ENCODE measurements at places on chromosomes 11 and 22. TPM values are rescaled to one million over a fixed set of nuclear protein-coding genes. Genes with fewer than 3 reads are reported as not detected.

DNA sequence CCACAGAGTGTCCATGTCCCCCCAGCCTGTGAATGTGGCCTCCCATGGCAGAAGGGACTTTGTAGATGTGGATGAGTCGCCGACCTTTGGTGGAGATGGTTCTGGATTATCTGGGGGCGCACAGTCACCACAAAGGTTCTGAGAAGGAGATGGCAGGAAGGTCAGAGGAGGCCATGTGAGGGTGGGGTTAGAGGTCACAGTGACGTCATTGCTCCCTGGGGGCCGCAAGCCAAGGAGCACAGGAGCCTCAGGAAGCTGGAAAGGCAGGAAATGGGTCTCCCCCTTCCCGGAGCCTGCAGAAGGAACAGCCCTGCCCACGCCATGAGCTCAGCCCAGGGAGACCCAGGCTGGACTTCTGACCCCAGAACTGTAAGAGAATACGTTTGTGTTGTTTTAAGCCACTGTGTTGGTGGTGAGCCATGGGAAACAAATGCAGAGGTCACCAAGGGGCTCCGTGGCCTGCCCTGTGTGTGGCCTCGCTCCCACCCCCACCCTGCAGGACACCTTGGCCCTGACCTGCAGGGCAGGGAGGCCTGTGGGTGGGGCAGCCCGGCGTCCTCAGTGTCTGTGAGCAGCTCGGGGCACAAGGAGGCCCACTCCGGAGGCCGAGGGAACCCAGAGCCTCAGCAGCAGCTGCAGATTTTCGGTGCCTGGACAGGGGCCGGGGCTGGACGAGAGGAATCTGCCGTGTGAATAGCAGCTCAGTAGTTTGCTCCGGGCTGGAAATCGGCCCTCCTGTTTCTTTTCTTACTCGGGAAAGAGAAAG is 32.1 kb downstream of the GRAMD4 start:
- peak overlapping the region; percentile 55 for H3K27ac ChIP-seq
- H3K4me1 ChIP-seq, result peaks cover 9% of the 10 kb centered on the region
- H3K4me3 ChIP-seq, result no peak overlapping the region

DNA sequence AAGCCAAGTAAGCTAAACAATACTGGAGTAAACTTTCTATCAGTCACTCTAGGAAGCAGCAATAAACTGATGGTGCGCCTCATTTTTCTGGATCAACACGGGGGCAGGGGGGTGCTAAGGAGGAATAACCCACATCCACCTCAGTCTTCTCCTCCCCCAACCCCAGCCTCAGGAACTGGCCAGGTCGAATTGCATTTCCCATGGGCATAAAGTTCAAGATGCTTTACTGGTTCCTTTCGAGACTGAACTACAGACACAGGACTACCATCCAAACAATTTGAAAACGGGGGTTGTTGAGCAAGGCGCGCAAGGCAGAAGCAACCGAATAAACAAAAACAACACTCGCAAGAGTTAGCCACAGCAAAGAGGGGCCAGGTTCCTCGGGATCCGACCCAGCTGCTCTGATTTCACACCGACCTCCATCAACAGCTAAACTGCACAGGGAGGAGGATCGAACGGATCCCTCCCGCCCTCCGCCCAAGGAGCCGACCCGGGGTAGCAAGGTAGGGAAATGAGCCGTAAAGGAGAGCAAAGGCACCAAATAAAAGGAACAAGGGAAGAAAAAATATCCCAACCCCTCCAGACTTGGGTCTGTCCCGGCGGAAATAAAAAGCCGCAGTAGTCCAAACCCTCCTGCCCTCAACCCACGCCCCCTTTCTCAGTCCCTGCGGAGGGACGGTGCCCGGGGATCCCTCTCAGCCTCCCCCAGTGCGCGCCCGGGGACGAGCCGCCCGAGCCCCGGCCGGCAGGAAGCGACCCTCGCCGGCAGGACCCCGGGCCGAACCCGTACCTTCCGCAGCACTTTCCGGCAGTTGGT is 801 bp downstream of the SESN3 start:
- H3K4me1 ChIP-seq, result peaks cover 13% of the 10 kb centered on the region
- H3K4me3 ChIP-seq, result peak overlapping the region; percentile 78
- H3K27ac ChIP-seq, result peak overlapping the region; percentile 83
- no peaks in the 10 kb centered on the region for H3K36me3 ChIP-seq
- H3K27me3 ChIP-seq, result no peaks in the 10 kb centered on the region

FXYD2 gene
- total RNA-seq, result 6.9 TPM

DNA sequence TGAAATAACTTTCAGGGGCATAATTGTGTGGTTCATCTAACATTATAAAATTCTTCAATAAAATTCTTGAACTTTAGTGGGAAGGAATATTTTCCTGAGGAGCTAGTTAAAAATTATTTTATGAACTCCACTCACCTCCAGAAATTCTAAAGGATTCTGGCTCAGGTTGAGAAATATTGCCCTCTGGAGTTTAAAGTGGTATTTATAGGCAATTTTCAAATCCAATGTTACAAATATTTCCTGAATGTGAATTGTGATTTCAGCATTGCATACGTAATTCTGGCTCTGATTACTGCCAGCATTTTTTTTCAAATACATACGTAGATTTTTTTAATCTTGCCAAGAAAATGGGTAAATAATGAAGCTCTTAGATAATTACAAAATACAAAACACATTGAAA is 598.2 kb upstream of the ANO3 start:
- H3K4me1 ChIP-seq, result no peaks in the 10 kb centered on the region
- no peak overlapping the region for H3K27ac ChIP-seq
- peak; percentile 29 for DNase-seq
- H3K27me3 ChIP-seq, result no peaks in the 10 kb centered on the region
- H3K36me3 ChIP-seq, result no peaks in the 10 kb centered on the region

INS gene
- total RNA-seq, result not detected

MS4A8 gene
- 45.9 TPM for total RNA-seq

GRCh38 chr11:70717936-70718595 is 319.7 kb downstream of the CTTN start:
- no peak overlapping the region for H3K4me3 ChIP-seq
- no peaks in the 10 kb centered on the region for H3K4me1 ChIP-seq
- no peak overlapping the region for H3K27ac ChIP-seq
- DNase-seq, result no peak
- H3K27me3 ChIP-seq, result peaks cover 2% of the 10 kb centered on the region
- H3K36me3 ChIP-seq, result no peaks in the 10 kb centered on the region
